Activated CD4-positive, alpha-beta T cell treated with anti-CD3 and anti-CD28 coated beads, Interleukin-2, amount 50 U/mL, for 1 hour (primary cell): ENCODE measurements at places on chromosomes 5 and 9.

DNA sequence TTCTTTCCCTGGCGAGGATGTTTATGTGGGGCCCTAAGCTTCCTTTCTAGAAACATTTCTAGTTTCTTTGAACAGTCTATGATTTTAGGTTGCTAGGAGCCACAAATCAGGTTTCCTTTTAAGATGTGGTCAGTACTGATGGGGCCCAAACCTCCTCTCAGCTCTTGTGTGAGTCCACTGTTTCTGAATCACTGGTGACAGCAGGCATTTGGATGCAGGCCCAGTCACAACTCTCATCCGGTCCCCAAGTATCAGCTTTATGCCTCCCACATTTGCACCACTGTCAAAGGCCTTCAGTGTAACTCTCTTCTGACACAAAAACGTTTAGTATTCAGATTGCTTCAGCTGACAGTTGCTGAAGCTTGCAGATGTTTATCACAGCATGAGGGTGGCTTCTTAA lies 7.8 kb downstream of the DMRT2 start:
- DNase-seq = no peak

DNA sequence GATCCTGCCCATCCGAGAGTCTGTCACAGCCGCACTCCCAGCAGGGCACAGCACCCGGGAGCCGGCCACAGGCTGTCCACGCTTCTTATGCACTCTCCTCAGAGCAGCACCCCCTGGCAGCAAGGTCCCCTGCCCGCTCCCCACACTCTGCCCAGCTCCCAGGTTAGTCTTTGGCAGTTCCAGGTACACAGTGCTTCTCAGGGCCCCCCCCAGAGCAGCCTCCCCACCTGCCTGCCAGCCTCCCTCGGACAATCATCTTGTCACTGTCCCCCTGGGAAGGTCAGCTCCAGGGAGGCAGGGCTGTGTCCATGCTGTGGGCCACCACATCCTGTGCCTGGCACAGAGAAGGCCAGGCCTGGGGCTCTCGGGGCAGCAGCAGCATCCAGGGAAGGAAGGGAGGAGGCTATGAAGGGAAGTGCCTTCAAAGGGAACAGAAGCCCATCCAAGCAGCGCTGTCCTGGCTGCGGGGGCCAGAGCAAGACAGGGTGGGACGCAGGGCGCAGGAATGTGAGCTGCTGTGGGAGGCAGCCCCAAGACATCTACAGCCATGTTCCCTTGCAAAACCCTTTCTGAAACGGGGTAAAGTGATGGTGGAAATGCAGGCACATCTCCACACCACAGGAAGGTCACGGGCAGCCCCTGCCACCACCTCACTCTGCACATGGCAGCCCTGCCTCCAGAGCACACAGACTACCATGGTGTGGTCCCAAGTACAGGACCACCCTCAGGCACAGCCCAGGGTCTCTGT lies 68.6 kb upstream of the ADAMTS2 start:
- DNase-seq = no peak

GRCh38 chr5:67050125-67050524 lies 146.5 kb downstream of the CD180 start:
- no peak for DNase-seq

- DNase-seq = no peak
Observed at GRCh38 chr5:53907827-53908226, 347.4 kb downstream of the NDUFS4 start.

DNA sequence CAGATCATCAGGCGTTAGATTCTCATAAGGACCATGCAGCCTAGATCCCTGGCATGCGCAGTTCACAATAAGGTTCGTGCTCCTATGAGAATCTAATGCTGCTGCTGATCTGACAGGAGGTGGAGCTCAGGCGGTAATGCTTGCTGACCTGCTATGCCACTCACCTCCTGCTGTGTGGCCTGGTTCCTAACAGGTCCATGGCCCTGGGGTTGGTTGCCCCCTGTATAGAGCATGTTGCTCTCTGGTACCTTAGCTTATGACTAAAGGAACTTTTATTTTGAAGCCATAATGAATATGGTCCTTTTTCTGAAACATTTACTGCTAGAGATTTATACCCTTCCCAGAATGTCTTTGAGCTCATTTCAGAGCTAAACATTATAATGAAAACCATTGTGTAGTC lies 3.1 kb downstream of the MAN2A1 start:
- DNase-seq = no peak

DNA sequence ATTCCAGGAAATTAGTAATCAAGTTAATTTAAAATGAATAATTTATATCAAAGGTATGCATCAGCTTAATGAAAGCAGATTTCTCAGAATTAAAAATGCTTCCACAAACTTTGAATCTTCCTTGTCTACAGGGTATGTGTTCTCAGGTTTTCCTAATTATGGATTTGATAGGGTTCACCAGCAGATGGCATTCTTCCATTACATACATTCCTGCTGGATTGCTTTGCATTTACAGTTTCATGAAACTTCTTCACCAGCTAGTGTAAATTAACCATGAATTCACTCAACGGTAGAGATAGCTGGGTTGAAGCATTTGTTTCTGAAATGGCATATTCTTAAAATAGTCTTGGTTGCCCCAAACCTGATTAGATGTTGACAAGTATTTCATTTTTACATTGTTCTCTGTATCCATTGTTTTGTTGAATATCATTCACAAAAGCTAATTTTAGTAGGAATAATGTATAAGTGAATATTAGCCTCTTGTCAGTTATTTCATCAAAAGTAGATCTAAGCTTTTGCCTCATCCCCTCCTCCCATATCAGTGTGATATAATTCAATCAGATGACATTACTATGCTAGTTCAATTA lies 68.7 kb upstream of the WDR41 start:
- DNase-seq = no peak

DNA sequence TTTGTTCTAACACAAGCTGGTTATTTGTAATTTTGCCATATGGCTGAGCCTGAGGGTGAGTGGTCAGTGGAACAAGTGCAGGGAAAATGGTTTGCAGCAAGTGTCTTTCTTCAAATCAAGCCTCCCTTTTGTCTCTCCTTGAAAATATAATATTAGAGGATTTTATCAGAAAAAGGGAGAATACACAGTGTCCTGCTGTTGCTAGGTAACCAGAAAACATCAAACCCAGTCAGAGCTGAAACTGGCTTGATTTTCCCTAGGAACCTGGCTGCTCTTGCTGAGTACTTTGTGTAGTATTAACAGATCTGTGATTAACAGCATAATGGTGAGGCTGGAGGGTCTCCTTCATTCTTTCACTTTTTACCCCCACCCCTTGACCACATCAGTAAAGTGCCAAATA lies 314.0 kb downstream of the ARHGEF28 start:
- DNase-seq = no peak

- no peak for DNase-seq
Observed at GRCh38 chr5:168663276-168664004, 84.3 kb upstream of the PANK3 start.

- no peak for DNase-seq
Observed at GRCh38 chr9:130473566-130473965, 28.8 kb downstream of the ASS1 start.

DNA sequence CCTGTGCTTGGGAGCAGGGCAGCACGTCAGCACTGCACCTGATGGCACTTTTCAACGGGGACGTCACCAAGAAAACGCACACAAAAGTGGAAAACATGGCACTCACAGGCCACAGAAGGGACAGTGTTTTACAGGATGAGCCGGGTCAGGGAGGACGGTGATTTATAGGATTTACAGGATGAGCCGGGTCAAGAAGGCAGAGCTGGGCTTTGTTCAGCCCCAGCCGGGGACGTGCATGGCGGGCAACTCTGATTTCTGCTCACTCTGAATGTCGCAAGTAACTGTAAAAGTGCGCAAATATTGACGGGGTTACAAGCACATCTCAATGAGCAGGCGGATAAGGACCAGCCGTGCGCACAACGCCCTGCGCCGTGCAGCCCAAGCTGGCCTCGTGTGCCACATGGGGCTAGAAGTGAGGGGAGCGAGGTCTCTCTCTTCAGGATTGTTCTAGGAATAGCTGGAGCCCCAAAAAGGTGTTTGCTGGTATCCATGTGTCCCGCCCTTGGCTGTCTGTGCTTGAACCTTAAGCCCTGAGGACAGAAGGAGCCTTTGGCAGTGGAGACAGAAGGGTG lies 16.4 kb downstream of the SLC6A18 start:
- no peak for DNase-seq

DNA sequence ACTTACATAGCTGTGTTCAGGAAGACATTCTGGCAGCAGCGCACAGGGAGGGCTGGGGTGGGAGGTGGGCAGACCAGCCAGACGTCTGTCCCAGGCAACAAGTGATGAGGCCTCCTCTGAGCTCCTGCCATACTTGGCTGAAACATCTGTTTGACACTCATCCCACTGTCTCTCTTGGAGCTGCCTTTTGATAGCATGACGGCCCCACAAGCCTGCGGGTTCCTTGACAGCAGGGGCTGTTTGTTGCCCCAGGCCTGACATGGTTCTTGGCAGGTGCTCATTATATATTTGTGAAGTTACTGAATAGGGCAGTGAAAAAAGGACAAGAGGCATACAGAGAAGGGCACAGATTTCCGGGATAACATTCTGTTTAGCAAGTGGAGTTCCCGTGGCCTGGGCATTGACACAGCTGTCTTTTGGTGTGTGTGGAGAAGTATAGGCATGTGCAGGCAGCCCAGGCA lies 22.2 kb upstream of the B4GALT1 start:
- no peak for DNase-seq

- DNase-seq = no peak
Observed at GRCh38 chr9:92561374-92562330, 25.9 kb upstream of the ECM2 start.

DNA sequence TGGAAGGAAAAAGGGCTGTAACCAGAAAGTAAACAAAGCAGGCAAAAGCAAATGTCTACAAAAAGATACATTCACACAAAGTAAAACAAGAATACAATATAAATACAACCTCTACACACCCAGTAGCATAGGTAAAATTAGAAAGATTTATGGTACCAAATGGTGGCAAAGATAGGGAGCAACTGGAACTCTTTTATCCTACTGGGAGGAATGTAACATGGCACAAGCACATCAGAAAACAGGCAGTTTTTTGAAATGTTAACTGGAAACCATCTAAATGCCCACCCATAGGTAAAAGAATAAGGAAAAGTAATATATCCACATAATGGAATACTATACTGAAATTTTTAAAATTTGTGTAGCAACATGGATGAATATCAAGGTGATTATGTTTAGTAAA lies 8.7 kb upstream of the ARL14EPL start:
- no peak for DNase-seq

- no peak for DNase-seq
Observed at GRCh38 chr9:17928768-17929167, 349.9 kb downstream of the SH3GL2 start.

- no peak for DNase-seq
Observed at GRCh38 chr5:142784401-142784955, 14.3 kb downstream of the ARHGAP26 start.

DNA sequence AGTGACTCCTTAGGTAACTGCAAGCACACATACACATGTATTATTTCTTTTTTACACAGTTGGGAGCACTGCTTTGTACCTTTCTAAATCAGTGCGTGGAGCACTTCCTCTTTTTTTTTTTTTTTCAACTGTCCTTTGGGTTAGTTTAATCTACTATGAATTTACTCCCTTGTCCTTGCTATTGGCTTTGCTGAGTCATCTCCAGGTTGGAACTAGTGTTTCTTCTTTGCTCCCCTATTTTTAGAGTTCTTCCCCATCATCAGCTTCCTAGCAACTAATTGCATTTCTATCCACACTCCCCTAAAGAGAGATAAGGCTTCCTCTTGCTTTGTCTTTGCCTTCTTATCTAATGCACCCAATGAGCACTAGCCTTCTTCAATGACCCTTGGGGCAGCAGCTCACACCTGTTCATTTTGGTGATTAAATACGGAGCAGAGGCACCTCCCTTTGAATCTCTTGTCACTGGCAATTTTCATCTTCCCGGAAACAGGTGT lies 24.3 kb downstream of the S100Z start:
- no peak for DNase-seq

DNA sequence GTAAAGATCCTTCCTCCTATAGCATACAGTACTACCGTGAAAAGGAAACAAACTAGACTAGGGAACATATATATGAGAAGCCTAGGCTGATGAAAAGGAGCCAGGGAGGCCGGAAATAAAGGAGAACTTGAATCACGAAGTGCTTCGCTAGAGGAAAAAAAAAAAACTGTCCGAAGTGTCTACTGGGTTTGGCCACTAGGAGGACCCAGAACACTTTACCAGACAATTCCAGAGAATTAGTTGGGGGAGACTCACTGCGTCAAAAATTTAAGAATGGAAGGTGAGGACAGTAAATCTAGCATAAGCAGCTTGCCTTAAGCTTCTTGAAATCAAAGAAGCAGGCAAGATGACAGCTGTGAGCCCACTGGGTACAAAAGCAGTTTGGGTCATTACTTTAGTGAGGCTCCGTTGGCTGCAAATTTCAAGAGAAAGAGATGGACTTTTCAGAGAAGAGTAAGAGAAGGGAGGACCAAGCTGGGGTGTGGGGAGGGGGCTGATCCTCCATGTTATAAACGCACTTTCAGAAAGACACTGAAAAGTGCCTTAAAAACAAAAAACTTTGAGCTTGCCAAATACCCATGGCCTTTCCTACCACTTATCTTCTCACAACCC lies 47.4 kb downstream of the P4HA2 start:
- no peak for DNase-seq

DNA sequence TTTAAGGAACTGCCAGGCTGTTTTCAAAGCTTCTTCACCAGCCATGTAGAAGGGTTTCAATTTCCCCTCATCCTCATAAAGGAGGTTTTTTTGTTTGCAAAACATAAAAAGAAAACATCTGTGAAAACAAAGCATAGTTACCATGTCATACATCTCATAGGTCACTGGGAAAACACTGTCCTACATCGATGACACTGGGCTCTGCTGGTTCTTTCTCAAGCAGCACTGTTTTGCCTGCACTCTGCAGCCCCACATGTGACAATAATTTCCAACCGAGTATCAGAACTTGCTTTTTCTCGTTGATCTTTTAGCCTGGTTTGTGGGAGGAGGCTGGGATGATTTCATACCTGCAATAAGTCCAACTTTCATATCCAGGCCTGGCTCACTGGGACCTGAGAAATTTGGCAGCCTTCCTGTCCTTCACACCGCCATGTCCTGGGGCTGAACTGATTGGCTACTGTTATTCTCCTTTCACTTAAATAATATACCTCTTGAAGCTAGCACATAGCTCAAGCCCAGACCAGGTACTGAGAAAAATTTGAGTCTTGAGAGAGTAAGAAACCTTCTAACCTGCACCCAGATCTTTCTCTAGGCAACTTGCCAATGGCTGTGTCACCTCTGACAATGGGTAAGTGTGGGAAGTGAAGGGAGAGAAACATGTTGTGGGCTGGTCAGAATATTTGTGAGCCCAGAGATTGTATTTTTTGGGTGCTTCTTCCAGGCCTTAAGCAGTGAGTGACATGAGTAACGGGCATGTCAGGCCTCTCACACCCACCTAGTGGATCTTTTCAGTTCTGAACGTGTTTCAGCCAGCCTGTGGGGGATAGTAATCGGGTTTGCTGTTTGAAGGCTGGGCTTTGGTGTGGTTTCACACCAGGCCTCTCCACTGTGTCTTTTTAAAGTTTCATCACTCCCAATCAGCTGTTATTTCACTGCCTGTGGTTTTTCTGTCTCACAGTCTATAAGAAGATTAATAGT lies 502.8 kb downstream of the NTRK2 start:
- DNase-seq = no peak

GRCh38 chr5:130035388-130035787 lies 131.1 kb downstream of the CHSY3 start:
- DNase-seq = no peak

- DNase-seq = no peak
Observed at GRCh38 chr9:127136081-127136879, 13.8 kb upstream of the ANGPTL2 start.

GRCh38 chr5:145341842-145342241 lies 493.3 kb downstream of the PRELID2 start:
- no peak for DNase-seq
